ENCODE measurements at places on chromosomes 6 and 20. TPM values are rescaled to one million over a fixed set of nuclear protein-coding genes. Genes with fewer than 3 reads are reported as not detected.

The SMLR1 gene
- total RNA-seq = not detected

The SLC17A4 gene
- not detected for total RNA-seq

The HAO1 gene
- not detected for total RNA-seq

The ZNF322 gene
- total RNA-seq = 21.6 TPM

The SGK2 gene
- 0.09 TPM for total RNA-seq

The HLA-DQA2 gene
- not detected for total RNA-seq

The ZKSCAN4 gene
- total RNA-seq = 5.9 TPM

The TCF15 gene
- not detected for total RNA-seq

The SPDEF gene
- total RNA-seq = not detected

The DLL1 gene
- total RNA-seq = 4.9 TPM

The IL20RA gene
- 0.90 TPM for total RNA-seq

The NFKBIL1 gene
- 48.7 TPM for total RNA-seq

The NKAIN2 gene
- total RNA-seq = not detected

The SLC26A8 gene
- not detected for total RNA-seq

The SYCP2 gene
- total RNA-seq = 0.74 TPM

The HELZ2 gene
- total RNA-seq = 27.0 TPM

The SLPI gene
- total RNA-seq = 0.63 TPM

The PDSS2 gene
- 10.1 TPM for total RNA-seq

The UBE2V1 gene
- 77.1 TPM for total RNA-seq

The GCNT2 gene
- total RNA-seq = not detected

The TMEM244 gene
- total RNA-seq = not detected

The IMPG1 gene
- not detected for total RNA-seq

The HLA-G gene
- not detected for total RNA-seq

The RIPPLY2 gene
- not detected for total RNA-seq

The PPIL6 gene
- 0.65 TPM for total RNA-seq

The SLA2 gene
- not detected for total RNA-seq

The CNBD2 gene
- total RNA-seq = 2.2 TPM

The PNLDC1 gene
- total RNA-seq = not detected

The DNMT3B gene
- 1.1 TPM for total RNA-seq

The GATA5 gene
- not detected for total RNA-seq

The GMPR gene
- total RNA-seq = 2.5 TPM

The XRN2 gene
- total RNA-seq = 97.1 TPM

The VSX1 gene
- total RNA-seq = not detected

The ZNF217 gene
- 15.8 TPM for total RNA-seq

The UCKL1 gene
- 16.0 TPM for total RNA-seq

The BANF2 gene
- total RNA-seq = not detected

The NFATC2 gene
- total RNA-seq = 0.36 TPM

The C6orf52 gene
- not detected for total RNA-seq

The PXMP4 gene
- total RNA-seq = 2.7 TPM

The GSTA2 gene
- not detected for total RNA-seq
